ENCODE measurements at places on chromosomes 5 and 9.

DNA sequence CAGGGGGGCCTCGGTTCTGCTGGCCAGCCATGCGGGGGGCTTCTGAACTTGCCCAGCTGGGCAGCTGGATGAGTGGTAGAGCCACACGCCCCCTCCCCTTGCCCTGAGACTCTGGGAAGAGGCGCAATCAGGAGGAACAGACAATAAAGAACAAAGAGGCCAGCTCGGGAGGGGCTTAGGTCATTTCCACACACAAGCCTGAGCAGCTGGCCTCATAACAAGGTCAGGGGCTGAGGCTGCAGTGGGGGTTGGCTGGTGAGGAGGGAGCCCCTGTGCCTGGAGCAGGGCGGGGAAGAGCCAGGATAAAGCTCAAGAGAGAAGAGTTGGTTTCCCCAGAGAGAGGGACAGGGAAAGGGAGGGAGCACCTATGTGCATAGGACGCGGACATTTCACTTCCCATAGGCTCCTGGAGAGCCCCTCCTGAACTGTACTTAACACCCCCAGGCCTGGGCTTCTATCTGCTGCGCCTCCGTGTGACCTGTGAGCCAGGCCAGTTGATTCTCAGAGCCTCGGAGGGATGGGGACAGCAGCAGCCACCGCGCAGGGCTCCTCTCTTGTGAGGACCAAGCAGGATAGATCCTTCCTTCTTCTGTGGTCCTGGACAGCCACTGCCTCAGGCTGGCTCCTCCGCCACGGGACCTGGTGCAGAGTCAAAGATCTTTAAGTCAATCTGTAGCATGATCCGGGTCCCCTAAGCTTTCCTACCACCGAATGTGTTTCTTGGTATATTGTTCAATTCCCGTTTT is 75.3 kb upstream of the GGTA1 start:
- DNase-seq = no peak

GRCh38 chr5:38263983-38264382 is 5.6 kb downstream of the EGFLAM start:
- DNase-seq = no peak

GRCh38 chr9:82367016-82367415 is 378.4 kb downstream of the SPATA31D1 start:
- no peak for DNase-seq

DNA sequence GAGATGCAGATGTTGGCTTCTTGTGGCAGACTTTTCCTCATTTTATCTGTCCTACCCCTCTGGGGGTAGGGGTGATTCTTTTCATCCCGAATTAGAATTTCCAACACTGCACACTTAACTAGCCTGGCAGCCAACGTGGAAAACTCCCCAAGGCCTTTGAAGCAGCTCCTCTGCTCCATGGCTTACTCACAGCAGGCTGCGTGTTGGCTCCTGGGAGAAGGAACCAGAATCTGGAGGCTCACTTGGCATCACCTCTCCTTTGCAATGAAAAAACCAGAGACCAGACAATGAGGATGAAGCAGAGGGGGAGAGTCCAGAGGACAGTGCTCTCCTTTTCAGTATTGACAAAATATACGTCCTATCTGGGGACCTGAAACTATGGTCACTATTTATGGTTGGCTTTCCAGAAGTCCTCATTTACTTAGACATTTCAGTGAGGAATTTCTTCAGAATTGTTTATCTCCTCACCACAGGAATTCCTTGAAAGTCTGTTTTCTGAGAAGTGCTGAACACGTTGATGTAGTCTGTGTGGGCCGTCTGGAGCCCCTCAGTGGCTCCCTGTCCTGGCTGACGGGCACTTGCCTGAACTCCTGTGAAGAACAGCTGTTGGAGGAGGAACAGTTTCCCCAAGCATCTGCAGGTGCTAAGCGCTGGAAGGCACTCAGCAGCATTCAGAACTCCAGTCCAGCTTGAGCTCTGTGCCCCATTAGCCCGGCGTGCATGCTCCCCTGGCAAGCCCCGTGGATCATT is 231.3 kb downstream of the RFK start:
- no peak for DNase-seq

- no peak for DNase-seq
Observed at GRCh38 chr5:122702524-122702875, 72.4 kb upstream of the SNX2 start.

DNA sequence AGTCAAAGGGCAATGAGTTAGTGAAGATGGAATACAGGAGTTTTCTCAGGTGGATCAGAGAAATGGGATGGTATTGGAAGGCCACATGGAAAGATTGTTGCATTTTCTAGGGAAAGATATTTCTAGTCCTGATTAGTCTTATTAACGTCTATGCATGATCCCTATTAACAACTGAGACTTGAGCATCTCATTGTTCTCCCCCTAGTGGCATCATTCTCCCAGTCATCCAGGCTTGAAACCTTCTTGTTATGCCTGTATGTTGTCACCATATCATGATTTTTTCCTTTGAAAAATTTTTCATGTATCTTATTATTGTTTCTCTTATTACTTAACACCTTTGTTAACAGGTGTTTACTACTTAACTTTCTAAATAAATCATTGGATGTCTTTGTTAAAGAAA is 34.4 kb downstream of the KIF2A start:
- no peak for DNase-seq

DNA sequence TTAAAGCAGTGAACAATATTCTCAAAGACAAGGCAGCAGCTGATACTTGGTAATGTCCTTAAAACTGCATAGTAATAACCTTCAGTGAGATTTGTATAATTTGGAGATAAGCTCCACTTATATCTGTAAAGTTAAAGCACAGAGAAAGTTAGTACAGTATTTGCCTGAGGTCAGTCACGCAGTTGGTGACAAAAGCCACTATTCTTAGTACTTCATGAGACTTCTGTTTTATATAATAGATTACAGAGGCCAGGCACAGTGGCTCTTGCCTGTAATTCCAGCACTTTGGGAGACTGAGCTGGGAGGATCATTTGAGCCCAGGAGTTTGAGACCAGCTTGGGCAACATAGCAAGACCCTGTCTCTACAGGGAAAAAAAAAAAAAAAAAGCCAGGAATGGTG is 266.4 kb upstream of the DMRT1 start:
- DNase-seq = no peak

GRCh38 chr5:36569491-36569890 is 36.9 kb upstream of the SLC1A3 start:
- no peak for DNase-seq

GRCh38 chr5:68627001-68627400 is 411.4 kb downstream of the PIK3R1 start:
- DNase-seq = no peak

- DNase-seq = no peak
Observed at GRCh38 chr9:108811944-108812343, 43.8 kb downstream of the ACTL7B start.

GRCh38 chr5:122369253-122369815 is 57.3 kb downstream of the SNCAIP start:
- DNase-seq = no peak

- no peak for DNase-seq
Observed at GRCh38 chr5:115459855-115460341, 84.7 kb downstream of the FEM1C start.

- no peak for DNase-seq
Observed at GRCh38 chr5:85670417-85670816, 947.3 kb upstream of the COX7C start.

DNA sequence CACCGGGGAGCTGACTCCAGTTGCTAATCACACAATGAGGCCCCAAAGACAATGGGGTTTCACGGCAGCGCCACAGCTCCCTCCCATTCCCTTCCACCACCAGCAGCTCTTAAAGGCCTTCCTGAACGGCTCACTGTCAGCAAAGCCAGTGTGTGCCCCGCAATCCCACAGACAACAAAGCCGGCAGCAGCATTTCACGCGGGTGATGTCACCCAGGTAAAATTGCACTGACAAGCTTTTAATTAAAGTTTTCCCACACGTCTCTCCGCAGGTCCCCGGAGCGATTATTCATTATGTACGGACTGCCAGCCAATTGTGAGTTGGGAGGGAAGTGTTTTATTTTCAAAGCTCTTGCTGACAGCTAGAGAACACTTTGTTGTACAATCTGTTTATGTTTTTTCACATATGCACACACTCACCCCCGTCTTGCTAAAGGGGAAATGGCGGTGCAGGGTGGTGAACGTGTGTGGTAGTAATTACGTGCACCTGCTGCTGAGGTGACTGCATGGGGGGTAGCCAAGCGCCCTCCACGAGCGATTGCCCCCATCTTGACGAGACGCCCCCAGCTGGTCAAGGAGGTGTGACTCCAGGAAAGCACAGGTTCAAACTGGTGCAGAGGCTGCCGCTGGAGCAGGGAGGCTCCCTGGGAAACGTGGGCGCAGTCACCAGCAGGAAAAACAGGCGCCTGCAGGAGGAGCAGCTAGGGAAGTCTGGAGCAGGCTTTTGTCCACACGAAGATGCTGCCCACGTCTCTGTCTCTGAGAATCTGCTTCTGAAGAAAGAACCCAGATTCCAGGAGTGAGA is 65.0 kb downstream of the IRX2 start:
- no peak for DNase-seq

DNA sequence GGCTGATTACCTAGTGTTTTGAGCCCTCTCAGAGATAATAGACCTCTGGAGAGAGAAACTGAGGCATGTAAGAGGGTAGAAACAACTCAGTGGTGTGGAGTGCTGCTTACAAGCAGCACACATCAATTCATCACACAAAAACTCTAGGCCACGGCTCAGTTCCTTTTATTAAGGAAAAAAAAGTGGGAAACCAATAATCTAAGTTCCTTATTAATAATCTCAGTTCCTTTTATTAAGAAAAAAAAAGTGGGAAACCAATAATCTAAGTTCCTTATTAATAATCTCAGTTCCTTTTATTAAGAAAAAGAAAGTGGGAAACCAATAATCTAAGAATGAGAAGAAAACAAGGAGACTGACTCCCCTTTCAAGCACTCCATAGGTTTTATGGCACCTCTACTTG is 28.0 kb downstream of the TXNDC8 start:
- no peak for DNase-seq

DNA sequence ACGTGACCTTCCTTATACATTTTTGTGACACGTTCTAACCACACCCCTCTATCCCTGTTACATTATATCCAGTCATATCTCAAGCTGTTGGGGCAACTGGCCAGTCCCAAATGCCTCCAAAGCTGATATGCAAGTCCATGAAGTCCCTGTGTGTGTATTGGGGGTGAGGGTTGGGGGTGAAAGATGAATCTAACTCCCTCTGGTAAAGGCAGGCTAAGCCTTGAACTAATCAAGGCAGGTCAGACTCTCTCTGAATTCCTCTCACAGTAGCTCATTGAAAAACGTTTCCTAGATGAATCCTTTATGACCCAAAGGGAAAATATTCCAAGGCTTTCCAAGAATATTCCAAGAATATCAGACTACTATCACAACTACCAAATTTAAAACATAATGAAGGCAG is 174.4 kb downstream of the MUSK start:
- no peak for DNase-seq

DNA sequence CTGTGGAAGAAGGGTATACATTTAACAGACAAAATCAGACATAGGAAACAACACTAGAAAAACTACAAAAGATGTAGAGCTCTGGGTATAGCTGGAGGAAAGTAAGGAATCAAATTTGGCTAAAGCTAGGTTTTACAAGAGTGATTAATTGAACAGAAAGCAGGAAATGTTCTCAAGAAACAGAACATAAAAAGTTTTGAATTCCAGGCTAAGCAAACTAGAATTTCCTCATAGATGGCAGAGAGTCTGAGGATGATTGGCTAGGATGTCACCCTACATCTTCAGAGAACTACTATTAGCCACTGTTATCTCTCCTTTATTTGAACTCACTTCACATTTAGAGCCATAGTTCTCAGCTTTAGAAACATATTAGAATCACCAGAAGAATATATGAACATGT is 502.1 kb upstream of the PAPPA start:
- no peak for DNase-seq

GRCh38 chr5:174384509-174384947 is 339.0 kb downstream of the NSG2 start:
- DNase-seq = no peak

GRCh38 chr9:128886211-128886891 is 4.4 kb downstream of the LRRC8A start:
- no peak for DNase-seq

- DNase-seq = no peak
Observed at GRCh38 chr5:170403675-170404074, 14.5 kb upstream of the KCNMB1 start.

- DNase-seq = no peak
Observed at GRCh38 chr5:4730279-4730678, 409.9 kb upstream of the ADAMTS16 start.

- DNase-seq = no peak
Observed at GRCh38 chr5:136734628-136735027, 369.3 kb upstream of the TRPC7 start.

DNA sequence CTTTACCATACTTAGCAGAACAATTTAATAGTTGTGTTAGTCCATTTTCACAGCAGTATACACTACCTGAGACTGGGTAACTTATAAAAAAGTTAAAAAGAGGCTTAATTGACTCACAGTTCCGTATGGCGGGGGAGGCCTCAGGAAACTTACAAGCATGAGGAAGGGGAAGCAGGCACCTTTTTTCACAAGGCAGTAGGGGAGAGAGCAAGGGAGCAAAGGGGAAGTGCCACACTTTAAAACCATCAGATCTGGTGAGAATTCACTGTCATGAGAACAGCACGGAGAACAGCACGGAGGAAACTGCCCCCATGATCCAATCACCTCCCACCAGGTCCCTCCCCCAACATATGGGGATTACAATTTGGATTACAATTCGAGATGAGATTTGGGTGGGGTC is 269.9 kb downstream of the MTRR start:
- DNase-seq = no peak

DNA sequence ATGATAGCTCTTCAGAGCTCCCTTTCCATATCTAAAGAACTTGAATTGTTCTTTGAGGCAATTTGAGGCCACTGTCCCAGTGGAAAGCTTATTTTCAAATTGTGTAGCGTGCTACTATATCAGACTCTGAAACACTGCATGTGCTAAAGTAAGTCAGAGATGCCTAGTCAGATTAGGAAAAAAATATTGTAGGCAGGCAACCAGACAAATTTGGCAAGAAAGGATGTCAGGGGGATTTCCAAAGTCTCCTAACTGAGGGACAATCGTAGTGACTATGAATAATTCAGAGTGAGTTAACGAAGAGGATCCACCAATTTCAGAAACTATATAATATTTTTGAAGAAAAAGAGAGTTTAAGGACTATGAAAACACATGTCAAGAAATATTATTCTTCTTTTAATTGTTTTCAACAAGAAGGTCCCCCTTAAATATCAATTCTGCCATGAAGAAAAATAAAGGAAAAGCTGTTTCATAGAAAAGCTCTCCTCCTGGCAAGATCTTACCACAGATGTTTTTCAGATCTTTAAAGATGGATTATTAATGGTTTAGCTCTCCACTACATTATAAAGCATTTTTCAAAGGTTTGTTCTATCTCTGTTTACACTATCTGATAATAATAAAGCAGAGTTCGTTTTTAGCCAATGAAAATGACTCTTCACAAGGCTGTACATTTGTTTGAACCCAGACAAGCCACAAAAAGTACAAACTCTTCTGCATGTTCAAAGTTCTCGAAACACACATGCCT is 273.5 kb upstream of the PTGER4 start:
- DNase-seq = no peak

Measured in stimulated activated CD8-positive, alpha-beta memory T cell treated with anti-CD3 and anti-CD28 coated beads, Interleukin-4, amount 100 ng/mL, for 1 hour (primary cell).